ENCODE measurements at places on chromosomes 4 and X. TPM values are rescaled to one million over a fixed set of nuclear protein-coding genes. Genes with fewer than 3 reads are reported as not detected.

RTL9 gene
- 0.18 TPM for polyA plus RNA-seq

SSX1 gene
- polyA plus RNA-seq = not detected

LINC00632 gene
- 87.0 TPM for polyA plus RNA-seq

BEX5 gene
- not detected for polyA plus RNA-seq

PTCHD1 gene
- polyA plus RNA-seq = not detected

MTMR8 gene
- not detected for polyA plus RNA-seq

EGFL6 gene
- polyA plus RNA-seq = not detected

SERTM2 gene
- polyA plus RNA-seq = not detected

PLAC8 gene
- polyA plus RNA-seq = 13.7 TPM

SCML1 gene
- polyA plus RNA-seq = 16.7 TPM

KLHL4 gene
- polyA plus RNA-seq = not detected

EFHC2 gene
- not detected for polyA plus RNA-seq

L1CAM gene
- 23.5 TPM for polyA plus RNA-seq

AASDH gene
- polyA plus RNA-seq = 8.8 TPM

TCEAL7 gene
- 10.2 TPM for polyA plus RNA-seq

CYP2U1 gene
- polyA plus RNA-seq = 12.8 TPM

CORIN gene
- 19.3 TPM for polyA plus RNA-seq

ARMCX6 gene
- 64.4 TPM for polyA plus RNA-seq

SPIN3 gene
- polyA plus RNA-seq = 7.6 TPM
